ENCODE measurements at places on chromosomes 1 and 21.

DNA sequence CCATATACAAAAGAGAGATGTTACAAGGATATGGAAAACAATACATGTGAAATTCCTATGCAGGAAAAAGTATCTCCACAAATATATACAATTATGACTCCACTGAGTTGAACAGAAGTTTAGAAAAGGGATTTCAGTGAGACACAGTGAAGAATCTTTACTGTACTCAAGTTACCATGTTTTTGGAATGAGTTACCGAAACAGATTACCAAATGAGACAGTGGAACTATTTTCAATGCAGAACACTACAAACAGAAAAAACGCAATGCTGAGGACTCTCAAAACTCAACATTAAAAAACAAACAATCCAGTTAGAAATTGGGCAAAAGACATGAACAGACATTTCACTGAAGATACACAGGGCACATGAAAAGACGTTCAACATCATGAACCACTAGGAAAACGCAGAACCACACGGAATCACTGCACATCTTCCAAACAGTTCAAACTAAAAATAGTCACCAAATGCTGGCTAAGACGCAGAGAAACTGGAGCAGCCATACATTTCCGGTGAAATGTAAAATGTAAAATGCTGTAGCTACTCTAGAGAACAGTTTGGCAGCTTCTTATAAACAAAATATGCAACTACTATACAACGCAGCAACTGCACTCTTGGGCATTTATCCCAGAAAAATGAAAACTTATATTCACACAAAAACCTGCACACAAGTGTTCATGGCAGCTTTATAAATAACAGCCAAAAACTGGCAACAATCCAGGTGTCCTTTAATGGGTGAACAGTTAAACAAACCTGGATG lies 118.7 kb downstream of the UBR4 start:
- no peak for DNase-seq

DNA sequence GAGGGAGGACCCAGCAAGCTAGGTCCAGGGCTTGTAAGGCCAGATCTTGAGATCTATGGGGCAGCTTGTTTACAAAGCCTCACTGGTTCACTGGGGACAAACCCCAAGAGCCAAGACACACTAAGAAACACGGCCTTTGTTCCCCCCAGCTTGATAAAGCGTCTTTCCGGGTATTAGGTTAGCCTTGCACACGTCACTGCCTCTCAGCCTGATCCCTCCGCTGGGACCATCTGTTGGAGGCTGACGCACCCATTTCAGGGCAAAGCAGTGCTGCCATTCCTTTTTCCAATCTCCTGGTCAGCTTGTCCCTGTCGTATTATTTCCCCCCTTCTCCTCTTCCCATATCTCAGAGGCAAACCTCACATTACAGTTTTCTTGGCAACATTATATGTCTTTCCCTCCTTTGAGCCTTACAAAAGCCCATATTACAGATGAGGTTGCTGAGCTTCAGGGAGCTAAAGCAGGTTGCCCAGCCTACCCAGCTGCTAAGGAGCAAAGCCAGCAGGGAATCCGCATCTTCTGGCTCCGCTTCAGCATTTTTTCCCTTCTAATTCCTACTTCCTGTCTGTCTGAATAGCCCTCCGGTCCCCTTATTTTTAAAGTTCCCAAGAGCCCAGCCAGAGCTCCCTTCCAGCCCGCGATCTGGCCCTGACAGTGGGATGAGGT lies 4.1 kb downstream of the HEYL start:
- DNase-seq = no peak

GRCh38 chr1:98367426-98367825 lies 294.1 kb upstream of the SNX7 start:
- DNase-seq = no peak

GRCh38 chr1:222941425-222941824 lies 126.6 kb downstream of the DISP1 start:
- no peak for DNase-seq

DNA sequence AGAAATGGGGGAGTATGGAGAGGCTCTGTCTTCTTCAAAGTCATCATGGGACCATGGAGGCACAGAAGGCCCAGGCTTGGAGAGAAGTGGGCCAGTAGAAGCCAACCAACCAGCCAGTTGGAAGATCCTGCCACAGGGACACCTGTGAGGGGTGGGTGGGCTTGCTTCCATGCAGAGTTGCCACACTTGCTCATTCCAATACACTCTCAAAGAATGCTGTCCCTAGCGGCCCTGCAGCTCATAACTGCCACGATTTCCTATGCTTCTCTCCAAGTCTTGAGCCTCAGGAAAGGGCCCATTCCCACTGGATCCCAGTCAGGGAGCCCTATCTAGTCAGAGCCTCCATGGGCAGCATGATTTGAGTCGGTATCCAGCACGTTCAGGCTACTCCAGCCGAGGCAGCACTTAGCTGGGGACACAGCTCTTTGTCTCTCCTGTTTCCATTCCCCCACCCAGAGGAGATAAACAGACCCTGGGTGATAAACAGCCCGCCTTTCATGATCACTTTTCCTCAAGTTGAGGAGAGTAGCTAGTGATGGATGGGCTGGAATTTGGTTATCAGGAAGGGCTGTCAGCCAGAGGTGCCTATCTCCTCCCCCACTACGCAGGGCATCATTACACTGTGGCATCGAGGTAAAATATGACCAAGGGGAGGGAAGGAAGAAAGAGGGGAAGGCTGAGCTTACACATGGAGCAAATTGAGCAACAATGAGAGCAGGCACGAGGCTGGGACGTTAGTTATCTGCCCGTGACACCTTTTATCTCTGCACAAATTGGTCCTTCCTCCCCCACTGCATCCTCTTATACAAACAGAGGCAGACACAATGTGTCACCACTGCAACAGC lies 64.6 kb downstream of the ERI3 start:
- no peak for DNase-seq

- no peak for DNase-seq
Measured at GRCh38 chr1:183889095-183889494, 84.2 kb downstream of the RGL1 start.

GRCh38 chr1:246302711-246303317 lies 204.3 kb downstream of the SMYD3 start:
- no peak for DNase-seq

GRCh38 chr1:167409183-167409582 lies 109.1 kb downstream of the CD247 start:
- no peak for DNase-seq

DNA sequence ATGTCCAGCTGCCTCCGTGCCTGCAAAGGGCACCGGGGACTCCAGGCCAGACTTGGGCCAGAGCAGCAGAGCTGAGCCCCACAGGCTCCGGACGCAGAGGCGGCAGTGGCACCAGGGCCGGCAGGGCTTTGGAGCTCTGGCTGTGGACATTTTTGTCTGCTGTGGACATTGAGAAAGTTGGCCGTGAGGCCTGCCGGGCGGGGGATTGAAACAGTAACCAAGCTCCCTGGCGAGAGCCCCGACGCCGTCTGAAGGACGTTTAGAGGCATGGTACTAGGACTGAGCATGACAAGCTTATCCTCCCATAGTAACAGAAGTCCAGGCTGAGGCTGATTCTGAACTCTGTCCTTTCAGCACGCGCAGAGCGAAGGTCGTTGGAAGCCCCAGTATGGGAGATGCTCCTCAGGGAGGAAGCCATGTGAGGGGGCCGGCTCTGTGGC lies 323.8 kb downstream of the AMY1C start:
- no peak for DNase-seq

DNA sequence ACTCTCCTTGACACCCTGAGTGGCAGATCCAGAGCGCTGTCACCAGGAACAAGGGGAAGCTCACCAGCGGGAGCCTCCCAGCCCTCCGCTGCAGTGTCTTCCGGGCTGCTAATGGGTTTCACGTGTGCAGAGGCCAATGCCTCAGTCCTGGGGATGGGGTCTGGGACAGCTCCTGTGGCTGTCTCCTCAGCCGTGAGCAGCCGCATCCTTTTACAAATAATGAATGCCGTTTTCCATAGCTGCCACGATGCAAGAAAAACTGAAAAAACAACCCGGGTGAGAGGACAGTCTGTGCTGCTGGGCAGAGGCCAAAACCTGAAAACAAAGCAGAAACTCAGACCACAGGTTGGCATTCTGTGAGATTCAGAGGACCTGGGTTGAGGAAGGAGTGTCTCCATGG lies 212.2 kb upstream of the RAB4A start:
- DNase-seq = no peak

GRCh38 chr1:154241703-154242351 lies 21.1 kb downstream of the UBAP2L start:
- DNase-seq = no peak

DNA sequence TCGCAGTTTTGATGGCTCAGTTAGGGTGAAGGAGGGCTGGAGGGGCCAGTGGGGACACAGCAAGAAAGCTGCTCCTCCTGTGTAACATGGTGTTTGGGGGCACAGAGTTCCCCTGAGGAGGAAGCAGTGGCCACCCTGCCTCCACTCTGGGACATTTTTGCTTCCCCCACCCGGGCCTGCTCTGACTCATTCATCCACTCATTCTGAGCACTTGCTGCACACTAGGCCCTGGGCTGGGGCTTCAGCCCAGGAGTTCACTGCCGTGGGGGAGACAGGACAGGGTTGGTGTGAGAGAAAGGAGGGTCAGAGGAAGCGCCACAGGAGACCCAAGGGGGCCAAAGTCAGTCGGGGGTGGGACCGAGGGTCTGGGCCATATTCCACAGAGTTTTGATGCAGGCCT lies 41.4 kb upstream of the ACOT11 start:
- no peak for DNase-seq

GRCh38 chr1:25817840-25818501 lies 1.8 kb upstream of the MTFR1L start:
- no peak for DNase-seq

DNA sequence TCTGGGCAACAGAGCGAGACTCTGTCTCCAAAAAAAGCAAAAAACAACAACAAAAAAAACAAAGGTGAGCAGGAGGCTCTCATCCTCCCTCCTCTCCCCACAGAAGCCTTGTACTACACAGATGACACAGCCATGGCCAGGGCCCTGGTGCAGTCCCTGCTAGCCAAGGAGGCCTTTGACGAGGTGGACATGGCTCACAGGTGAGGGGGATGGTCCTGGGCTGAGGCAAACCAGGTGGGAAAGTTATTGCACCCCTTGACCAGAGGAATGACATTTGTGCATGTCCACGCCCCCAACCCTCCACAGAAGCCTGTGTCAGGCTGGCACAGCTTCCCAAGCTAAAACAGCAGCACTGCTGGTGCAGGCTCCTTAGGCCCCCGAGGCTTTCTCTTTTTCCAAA lies 2.4 kb downstream of the ADPRS start:
- DNase-seq = no peak

- no peak for DNase-seq
Measured at GRCh38 chr1:215635827-215636226, 68.7 kb downstream of the KCTD3 start.

- DNase-seq = no peak
Measured at GRCh38 chr1:118783095-118783758, 204.9 kb downstream of the TBX15 start.

DNA sequence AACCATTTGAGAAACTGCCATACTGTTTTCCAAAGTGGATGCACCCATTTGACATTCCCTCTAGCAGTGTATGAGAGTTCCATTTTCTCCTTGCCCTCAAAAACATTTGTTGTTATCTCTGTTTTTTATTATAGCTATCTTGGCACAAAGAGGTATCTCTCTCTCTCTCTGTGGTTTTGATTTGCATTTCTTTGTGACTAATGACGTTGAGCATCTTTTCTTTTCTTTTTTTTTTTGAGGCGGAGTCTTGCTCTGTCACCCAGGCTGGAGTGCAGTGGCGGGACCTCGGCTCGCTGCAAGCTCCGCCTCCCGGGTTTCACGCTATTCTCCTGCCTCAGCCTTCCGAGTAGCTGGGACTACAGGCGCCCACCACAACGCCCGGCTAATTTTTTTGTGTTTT lies 17.4 kb upstream of the ZMYM6 start:
- DNase-seq = no peak

- DNase-seq = no peak
Measured at GRCh38 chr1:173057984-173058383, 7.2 kb upstream of the TNFSF18 start.

DNA sequence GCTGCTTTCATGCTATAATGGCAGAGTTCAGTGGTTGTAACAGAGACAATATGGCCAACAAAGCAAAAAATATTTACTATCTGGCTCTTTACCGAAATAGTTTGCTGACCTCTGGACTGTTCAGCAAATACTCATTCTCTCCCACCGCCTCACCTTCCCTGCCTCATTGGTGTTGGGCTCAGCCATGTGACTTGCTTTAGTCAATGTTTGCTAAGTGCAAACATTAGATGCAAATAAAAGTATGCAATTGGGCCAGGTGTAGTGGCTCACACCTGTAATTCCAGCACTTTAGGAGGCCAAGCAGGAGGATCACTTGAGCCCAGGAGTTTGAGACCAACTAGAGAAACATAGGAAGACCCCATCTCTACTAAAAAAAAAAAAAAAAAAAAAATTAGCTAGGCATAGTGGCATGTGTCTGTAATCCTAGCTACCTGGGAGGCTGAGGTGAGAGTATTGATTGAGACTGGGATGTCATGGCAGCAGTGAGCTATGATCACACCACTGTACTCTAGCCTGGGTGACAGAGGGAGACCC lies 55.1 kb downstream of the RPL5 start:
- no peak for DNase-seq

DNA sequence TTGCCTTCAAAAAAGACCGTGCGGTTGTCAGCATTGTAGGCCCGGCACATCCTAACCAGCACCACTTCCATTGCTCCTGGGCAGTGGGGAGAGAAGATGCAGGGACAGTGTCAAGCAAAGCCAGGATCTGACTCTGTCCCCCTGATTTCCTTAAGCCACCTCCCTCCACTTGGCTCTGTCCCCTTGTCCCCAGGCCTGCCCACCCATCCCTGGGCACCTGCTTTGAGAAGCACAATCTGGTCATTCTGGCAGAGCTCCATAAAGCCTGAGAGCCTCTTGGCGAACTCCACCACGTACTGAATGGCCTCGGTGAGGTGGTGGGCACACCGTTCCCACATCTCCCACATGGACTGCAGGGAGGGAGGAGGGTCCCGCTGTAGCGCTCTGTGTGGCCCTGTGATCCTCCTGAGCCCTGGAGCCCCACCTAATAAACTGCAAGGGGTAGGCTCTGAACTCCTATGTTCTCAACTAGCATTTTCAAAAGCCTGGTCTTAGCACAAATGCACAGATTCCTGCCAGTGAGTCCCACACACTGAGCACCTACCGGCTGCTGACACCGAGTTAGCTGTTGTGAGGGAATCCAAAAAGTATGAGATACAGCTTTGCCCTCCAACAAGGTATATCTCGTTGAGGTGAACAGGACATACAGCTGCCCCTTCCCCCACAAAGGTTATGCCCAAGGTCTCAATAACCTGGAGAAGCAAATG lies 8.2 kb upstream of the LINGO4 start:
- DNase-seq = no peak

GRCh38 chr21:37005548-37006485 lies 685 bp upstream of the RIPPLY3 start:
- no peak for DNase-seq

DNA sequence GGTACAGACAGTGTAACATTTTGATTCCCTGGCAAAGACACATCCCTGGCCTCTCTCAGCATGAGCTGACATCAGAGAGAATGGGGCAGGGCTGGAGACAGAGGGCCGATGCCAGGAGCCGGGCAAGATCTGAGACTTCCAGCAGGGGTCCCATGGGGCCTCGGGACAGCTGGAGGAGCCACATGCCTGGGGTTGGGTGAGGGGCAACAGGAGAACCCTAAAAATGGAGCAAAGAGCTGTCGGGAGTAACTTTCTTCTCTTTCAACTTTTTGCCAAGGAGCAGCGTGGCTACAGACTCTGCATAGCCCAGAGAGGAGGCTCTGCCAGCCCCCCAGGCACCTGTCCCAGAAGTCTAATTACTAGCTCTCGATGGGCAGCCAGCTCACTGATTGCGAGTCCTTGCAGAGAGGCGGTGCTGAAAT lies 130.8 kb downstream of the LACTBL1 start:
- no peak for DNase-seq

GRCh38 chr1:45804669-45804969 lies 1.2 kb downstream of the MAST2 start:
- no peak for DNase-seq
